ENCODE measurements at places on chromosomes 1 and 21.

- peak; percentile 43 for DNase-seq
Measured at GRCh38 chr1:229625071-229625914, 629 bp downstream of the TAF5L start.

- no peak for DNase-seq
Measured at GRCh38 chr1:82227306-82228095, 426.8 kb downstream of the ADGRL2 start.

DNA sequence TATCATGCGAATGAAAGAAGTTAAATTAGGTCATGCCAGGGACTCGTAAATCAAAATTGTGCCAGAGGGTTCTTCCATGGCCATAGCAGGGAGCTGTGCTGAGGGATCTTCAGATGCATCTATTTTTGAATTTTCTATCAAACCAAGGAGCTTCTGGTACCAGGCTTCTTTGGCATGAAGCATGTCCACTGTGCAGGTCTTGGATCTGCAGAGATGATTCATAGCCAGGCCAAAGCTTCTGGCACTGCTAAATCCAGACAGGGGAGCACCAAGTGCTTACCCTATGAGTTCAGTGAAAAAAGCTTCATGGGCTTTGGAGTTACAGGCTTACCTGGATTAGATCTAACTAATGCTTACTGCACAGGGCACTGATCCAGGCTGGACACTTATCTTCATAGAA lies 154.2 kb upstream of the DAB1 start:
- no peak for DNase-seq

DNA sequence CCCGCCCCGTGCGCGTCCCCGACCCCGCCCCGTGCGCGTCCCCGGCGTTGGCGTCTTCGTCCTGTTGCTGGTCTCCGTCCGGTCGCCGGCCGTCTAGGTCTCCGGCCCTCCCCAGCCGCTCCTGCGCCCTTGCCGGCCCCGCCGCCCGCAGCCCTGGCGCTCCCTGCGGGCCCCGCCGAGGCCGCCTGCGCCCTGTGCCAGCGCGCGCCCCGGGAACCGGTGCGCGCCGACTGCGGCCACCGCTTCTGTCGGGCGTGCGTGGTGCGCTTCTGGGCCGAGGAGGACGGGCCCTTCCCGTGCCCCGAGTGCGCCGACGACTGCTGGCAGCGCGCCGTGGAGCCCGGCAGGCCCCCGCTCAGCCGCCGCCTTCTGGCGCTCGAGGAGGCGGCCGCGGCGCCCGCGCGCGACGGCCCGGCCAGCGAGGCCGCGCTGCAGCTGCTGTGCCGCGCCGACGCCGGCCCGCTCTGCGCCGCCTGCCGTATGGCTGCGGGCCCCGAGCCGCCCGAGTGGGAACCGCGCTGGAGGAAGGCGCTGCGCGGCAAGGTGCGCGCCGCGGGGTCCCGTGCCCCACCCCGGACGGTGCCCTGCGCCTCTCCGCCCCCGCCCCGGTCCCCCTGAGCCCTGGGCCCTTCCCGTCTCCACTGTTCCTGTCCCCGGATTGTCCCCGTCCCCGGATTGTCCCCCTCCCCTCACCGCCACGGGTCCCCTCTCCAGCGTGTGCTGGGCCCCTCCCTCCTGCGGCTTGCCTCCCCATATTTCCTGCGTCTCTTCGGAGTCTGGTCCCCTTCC lies at the start of gene RNF187:
RNF187 (plus strand) TSS at position 47 of the 789 bp plus-strand sequence.
- DNase-seq = peak; percentile 74

GRCh38 chr1:110515891-110516290 lies 3.1 kb downstream of the KCNA10 start:
- DNase-seq = no peak

GRCh38 chr1:236677641-236678235 lies 8.6 kb upstream of the ACTN2 start:
- DNase-seq = no peak

DNA sequence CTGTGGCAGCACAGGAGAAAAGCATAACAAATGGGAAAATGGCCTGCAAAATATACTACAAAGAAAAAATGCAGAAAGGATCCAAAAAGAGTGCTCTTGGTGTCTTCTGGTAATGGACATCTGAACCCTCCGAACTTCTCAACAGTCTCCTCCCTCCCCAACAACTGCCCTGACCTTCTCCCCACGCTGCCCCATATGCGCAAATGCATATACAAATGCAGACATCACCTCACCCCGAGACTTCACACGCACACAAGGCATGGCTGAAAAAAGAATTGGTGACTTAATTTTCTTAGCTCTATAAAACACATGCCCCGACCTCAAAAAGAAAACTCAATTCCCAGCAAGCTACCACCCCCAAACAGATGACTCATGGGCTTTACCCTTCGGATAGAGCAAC lies 8.4 kb downstream of the KCND3 start:
- DNase-seq = no peak

DNA sequence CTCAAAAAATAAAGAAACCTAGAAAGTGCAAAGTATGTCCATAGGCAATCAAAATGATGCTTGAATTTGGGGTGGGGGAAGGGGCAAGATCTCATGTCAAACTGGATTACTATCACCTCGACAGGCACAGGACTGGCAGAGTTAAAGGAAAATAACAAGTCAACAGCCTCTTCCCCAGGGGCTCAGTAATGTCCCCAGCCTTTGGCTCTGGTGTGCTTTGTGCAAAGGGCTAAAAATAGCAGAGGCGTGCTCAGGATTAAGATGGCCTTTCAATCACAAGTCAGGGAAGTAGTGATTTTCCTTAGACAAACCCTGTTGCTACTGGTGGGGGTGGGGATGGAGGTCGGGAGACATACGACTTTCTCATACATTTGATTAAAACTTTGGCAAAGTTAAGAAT lies 63.5 kb upstream of the OLIG2 start:
- DNase-seq = no peak

DNA sequence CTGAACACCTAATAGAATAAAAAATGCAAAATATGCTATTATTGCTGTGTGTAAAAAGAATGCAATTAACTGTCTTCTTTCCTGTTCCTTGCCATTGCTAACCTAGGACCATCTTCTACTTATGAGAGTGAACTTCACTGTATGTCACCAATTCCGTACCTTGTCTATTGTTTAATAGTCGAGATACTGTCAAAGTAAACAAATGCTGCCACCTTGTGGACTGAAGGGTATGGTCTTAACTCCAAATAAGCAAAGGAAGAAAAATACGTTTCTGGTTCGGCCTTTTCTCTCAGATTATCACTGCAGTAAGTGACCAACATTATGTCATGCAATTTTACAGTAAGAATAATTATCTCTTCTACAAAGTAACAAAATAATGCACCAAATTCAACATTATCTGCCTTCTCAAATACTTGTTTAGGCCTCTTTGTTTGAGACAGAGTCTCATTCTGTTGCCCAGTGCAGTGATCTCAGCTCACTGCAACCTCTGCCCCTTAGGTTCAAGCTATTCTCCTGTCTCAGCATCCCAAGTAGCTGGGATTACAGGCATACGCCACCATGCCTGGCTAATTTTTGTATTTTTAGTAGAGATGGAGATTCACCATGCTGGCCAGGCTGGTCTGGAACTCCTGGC lies 133.4 kb downstream of the COP1 start:
- DNase-seq = peak; percentile 3

DNA sequence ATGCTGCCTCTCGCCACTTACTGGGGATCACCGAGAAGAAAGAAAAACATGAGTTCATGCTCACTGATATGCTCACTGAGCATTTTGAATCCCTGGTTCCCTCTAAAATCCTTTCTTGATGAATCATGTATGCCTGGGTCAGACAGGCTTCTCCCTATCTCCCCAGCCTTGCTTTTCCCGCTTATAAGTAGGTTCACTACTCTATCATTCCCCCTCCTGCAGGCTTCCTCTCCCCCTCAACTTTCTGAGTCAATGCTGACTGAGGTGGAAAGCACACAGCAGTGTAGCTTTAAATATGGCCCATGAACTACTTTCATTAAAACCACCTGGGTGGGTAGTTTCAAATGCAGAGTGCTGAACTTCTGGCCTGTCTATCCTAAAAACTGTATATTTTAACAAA lies 41.7 kb downstream of the FMO4 start:
- no peak for DNase-seq

GRCh38 chr1:221530791-221531190 lies 211.1 kb downstream of the DUSP10 start:
- no peak for DNase-seq

DNA sequence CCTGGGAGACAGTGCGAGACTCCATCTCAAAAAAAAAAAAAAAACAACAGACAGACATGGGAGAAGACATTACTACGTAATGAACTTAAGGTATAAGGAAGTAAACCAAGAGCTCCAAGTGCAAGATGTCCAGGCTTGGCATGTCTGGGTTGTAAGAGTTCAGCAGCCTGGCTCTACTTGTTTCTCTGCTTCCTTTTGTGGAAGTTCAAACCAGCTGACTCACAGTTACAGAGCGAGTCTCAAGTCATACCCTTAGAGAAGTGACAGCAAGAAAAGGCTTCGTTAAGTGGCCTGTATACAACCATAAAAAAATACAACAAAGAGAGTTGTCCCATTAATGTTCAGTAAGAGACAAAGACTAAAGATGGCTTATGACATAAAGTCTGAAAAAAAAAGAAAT lies 1.3 kb downstream of the RIT1 start:
- no peak for DNase-seq

GRCh38 chr1:30384286-30385245 lies 338.8 kb downstream of the MATN1 start:
- no peak for DNase-seq

GRCh38 chr21:46621457-46622182 lies 13.9 kb upstream of the PRMT2 start:
- no peak for DNase-seq

DNA sequence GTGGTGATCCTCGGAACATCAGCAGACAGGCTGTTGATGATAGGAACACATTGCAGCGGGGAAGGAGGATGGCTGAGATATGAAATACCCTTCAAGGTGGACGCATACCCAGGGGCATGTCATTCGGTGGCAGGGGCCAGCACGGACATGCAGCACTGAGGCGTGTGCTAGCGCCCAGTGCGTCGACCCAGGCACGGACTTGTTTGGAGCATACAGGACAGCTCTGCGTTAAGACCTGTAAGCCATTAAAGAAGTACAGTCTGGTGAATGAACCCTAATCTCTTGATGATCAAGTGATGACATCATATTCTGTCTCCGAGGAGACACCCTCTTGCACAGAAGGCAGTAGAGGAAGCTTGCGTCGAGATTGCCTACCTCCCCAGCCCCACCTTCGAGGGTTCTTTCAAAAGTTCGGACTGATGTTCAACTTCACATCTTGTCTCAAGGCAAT lies 63.6 kb upstream of the KIF26B start:
- no peak for DNase-seq

- DNase-seq = no peak
Measured at GRCh38 chr1:164017239-164017638, 541.7 kb upstream of the PBX1 start.

DNA sequence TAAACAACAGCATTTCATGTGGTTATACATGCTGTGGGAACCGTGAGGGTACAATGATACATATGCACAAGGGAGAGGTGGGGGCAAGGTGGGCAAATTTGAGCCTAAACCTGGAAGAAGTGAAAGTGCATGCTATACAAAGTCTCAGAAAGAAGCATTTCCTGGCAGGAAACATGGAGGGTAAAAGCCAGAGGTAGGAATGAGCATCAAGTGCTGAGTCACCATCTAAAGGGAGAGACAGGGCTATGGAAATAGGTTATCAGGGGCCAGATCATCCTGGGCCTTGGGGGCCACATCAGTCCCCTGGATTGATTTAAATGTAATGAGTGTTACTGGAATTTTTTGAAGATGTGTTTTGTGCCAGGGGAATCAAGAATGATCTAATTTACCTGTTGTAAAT lies 60.1 kb upstream of the DAB1 start:
- DNase-seq = no peak

- DNase-seq = no peak
Measured at GRCh38 chr1:116794371-116794770, 40.1 kb downstream of the CD2 start.

GRCh38 chr21:40120940-40121575 lies 253.8 kb downstream of the PCP4 start:
- no peak for DNase-seq

- DNase-seq = peak; percentile 9
Measured at GRCh38 chr1:23422241-23422877, 2.2 kb downstream of the TCEA3 start.

- DNase-seq = no peak
Measured at GRCh38 chr1:12454406-12455391, 163.3 kb downstream of the DHRS3 start.

GRCh38 chr1:236502579-236502971 lies 21.2 kb upstream of the LGALS8 start:
- DNase-seq = no peak

- no peak for DNase-seq
Measured at GRCh38 chr1:30285501-30285932, 437.9 kb downstream of the MATN1 start.

- no peak for DNase-seq
Measured at GRCh38 chr1:182120411-182121258, 59.1 kb upstream of the ZNF648 start.

DNA sequence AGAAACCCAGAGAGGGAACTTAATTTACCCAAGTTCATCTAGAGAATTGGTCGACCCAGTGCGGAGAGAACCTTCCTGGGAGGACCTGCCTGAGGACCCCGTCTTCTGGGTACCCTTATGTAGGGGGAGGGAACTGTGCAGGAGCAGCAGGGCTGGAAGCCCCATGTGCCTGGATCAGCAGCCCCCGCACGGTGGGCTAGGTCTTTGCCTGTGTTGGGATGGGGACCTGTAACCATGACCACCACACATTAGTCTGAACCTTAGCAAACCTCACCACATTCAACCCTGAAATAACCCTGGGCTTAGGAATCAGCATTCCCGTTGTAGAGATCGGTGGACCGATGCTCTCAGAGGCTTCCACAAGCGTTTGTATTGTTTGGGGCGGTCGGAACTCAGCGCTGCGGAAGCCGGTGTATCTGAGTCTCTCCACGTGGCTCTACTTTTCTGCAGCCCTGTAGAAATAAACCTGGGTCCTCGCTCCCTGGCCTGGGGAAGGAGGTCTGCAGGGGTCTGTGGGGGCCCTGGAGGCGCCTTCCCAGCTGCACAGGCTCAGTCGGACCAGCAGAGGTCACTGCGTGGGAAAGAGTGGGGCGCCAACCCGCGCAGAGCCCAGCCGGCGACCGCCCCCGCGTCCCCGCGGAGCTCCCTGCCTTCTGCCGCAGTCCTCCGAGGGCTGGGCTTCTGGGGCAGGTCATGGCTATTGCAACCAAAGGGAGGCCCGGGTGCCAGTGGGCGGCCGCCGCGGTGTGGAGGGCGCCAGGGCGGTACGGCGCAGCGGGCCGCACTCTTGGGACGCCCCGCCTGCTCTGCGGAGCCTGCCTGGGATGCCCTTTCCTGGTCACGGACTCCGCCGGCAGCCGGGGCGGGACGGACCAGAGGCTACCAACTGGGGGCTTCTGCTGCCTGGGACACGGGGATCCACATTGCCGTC lies 36.2 kb upstream of the KCNA10 start:
- DNase-seq = peak; percentile 37

DNA sequence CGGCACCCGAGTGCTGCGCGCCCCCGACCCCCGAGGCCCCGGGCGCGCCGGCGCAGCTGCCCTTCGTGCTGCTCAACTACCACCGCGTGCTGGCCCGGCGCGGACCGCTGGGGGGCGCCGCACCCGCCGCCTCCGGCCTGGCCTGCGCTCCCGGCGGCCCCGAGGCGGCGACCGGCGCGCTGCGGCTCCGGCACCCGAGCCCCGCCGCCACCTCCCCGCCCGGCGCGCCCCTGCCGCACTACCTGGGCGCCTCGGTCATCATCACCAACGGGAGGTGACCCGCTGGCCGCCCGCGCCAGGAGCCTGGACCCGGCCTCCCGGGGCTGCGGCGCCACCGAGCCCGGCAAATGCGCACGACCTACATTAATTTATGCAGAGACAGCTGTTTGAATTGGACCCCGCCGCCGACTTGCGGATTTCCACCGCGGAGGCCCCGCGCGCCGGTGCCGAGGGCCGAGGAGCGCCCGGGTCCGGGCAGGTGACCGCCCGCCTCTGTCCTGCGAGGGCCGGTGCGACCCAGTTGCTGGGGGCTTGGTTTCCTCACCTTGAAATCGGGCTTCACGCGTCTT lies 49.0 kb downstream of the SIM2 start:
- no peak for DNase-seq
